ENCODE measurements at places on chromosomes 2 and 18. TPM values are rescaled to one million over a fixed set of nuclear protein-coding genes. Genes with fewer than 3 reads are reported as not detected.

The MAPK4 gene
- total RNA-seq: 3.3 TPM

The COL4A3 gene
- 1.1 TPM for total RNA-seq

The GKN2 gene
- not detected for total RNA-seq

The SPATA3 gene
- total RNA-seq: not detected

The POTEC gene
- not detected for total RNA-seq

The CNGA3 gene
- total RNA-seq: not detected

The CNRIP1 gene
- total RNA-seq: 1.6 TPM

The TCF23 gene
- 0.14 TPM for total RNA-seq

The SEPTIN10 gene
- 86.8 TPM for total RNA-seq

The SULT1C4 gene
- total RNA-seq: 4.9 TPM

The FEV gene
- not detected for total RNA-seq

Data from WTC11 (cell line).